Activated CD4-positive, alpha-beta memory T cell treated with anti-CD3 and anti-CD28 coated beads for 36 hours (primary cell): ENCODE measurements at places on chromosomes 7 and 10. TPM values are rescaled to one million over a fixed set of nuclear protein-coding genes. Genes with fewer than 3 reads are reported as not detected.

DNA sequence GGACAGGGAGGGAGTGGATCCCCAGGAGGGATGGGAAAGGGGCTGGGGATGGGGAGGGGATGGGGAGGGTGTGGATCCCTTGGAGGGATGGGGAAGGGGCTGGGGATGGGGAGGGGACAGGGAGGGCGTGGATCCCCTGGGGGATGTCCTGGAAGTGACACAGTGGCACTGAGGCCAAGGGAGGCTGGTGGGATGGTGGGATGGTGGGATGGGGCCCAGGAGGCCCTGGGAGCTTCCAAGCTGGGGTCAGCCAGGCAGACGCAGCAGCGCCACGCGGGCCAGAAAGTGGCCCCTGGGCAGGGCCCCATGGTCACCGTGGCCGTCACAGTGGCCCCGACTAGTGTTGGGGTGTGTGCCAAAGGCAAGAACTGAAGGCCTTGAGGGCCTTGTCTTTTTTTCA lies 67.8 kb downstream of the INPP5A start:
- no peak for DNase-seq

DNA sequence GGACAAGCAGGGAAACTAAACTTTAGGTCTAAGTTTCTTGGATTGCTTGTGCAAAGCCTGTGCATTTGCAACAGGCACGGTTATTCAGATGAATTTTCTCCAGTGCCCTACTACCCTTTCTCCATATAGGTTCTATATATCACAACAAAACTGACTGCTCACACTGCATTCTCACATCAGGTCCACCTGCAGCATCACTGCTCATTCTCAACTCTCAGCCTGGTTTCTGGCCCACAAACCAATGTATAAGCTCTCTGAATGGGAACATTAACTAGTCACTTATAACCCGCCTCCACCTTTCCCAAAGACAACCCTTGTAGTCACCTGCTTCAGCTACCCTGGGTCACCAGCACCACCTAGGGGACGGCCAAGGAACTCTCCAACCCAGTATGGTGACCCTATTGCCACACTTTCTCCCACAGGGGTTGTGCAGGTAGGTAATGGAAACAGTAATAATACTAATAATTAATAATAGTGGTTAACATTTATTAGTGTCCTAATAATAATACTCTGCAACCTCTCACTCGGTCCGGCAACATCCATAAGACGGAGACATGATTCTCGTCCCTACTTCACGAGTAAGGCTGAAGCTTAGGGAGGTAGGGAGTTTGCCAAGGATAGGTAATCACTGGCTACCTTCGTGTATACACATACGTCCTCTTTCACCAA lies 97.3 kb downstream of the CLEC2L start:
- DNase-seq: peak; percentile 78

The ZNF425 gene
- 0.74 TPM for total RNA-seq

- peak; percentile 46 for DNase-seq
Measured at GRCh38 chr10:49076741-49077521, 38.4 kb downstream of the VSTM4 start.

- DNase-seq: no peak
Measured at GRCh38 chr10:30827531-30828120, 198.1 kb upstream of the LYZL2 start.

- DNase-seq: no peak
Measured at GRCh38 chr7:81232084-81232799, 313.4 kb upstream of the SEMA3C start.

The PTPRZ1 gene
- not detected for total RNA-seq

- DNase-seq: no peak
Measured at GRCh38 chr7:16743236-16743635, 10.3 kb upstream of the TSPAN13 start.
